ENCODE measurements at places on chromosomes 5 and 9.

GRCh38 chr5:127988146-127988760 is 95.3 kb upstream of the SLC12A2 start:
- peak; percentile 64 for DNase-seq

DNA sequence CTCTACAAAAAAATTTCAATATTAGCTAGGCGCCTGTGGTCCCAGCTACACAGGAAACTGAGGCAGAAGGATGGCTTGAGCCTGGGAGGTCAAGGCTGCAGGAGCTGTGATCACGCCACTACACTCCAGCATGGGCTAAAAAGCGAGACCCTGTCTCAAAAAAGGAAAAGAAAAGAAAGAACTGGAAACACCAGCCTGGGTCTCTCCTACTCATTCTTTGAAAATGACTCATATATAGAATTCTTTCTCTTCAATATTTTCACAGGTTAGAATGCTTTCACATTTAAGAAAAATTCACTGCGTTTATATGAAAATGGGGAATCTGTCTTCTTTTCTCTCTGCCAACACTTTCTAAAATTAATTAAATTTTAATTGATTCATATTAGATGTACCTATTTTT is 115.6 kb downstream of the TRPM6 start:
- DNase-seq = no peak

DNA sequence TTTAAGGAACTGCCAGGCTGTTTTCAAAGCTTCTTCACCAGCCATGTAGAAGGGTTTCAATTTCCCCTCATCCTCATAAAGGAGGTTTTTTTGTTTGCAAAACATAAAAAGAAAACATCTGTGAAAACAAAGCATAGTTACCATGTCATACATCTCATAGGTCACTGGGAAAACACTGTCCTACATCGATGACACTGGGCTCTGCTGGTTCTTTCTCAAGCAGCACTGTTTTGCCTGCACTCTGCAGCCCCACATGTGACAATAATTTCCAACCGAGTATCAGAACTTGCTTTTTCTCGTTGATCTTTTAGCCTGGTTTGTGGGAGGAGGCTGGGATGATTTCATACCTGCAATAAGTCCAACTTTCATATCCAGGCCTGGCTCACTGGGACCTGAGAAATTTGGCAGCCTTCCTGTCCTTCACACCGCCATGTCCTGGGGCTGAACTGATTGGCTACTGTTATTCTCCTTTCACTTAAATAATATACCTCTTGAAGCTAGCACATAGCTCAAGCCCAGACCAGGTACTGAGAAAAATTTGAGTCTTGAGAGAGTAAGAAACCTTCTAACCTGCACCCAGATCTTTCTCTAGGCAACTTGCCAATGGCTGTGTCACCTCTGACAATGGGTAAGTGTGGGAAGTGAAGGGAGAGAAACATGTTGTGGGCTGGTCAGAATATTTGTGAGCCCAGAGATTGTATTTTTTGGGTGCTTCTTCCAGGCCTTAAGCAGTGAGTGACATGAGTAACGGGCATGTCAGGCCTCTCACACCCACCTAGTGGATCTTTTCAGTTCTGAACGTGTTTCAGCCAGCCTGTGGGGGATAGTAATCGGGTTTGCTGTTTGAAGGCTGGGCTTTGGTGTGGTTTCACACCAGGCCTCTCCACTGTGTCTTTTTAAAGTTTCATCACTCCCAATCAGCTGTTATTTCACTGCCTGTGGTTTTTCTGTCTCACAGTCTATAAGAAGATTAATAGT is 502.8 kb downstream of the NTRK2 start:
- no peak for DNase-seq

DNA sequence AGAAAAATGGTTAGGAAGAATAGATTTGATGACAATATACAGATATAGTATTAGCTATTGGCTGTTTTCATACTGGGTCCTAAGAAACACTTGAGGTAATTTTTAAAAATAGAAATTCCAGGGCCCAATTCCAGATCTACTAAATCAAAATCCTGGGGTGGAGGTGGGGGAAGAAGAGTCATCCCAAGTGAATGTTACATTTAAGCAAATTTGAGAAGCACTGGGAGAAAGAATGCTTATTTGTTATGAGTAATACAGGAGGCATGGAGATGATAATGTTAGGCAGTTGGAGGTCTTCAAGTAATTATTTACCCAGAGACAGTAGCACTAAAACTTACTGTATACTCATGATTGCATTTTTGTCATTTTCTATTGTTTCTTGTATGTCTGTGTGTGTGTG is 93.0 kb upstream of the DAB2 start:
- DNase-seq = peak; percentile 91

DNA sequence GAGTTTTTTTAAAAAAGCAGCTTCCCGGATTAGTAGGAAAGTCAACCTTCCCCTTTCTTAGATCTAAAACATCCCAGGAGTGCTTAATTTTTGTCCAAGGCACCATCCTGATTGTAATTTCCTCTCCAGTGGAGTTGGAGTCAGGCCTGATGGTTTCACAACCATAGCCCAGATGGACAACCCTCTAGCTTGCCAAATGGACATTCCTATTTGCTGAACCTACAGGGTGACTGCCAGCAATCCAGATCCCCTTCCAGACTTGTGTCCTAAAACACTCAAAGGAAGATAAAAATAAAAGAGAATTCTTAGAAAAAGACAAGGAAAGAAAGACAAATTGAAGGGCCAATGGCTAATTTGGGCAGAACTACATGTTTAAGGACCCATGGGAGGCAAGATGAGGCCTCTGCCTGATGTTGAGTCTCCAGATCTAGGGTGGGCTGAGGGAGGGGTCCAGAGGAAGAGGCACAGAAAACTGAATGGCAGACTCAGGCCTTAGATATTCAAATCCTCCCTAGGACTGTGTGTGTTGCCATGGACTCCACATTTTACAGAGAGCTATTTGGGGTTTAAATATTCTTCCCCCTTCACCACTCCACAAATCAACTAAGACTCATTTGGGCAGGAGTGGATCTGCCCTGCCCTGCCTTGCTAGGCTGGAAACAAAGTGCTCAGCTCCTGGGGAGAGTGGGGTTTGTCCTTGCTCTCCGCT is 38.5 kb upstream of the SLC44A1 start:
- DNase-seq = peak; percentile 7

DNA sequence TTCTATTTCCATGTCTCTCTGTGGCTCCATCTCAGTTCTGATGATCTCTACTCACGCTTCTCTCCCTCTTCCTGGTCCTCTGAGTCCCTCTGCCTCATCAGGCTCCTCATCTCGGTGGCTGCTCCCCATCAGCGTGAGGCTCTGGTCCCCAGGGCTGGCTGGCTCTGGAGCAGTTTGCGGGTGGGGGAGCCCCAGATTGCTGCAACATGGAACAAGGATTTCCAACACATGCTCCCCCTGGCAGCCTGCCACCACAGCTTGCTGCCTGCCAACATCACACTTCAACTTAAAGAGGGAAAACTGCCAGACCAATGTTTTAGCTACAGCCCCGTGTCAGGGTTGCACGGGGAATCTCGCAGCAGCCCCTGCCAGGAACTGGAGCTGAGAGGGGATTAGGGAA is 77.2 kb upstream of the NEK6 start:
- DNase-seq = no peak

GRCh38 chr5:33370466-33370859 is 70.3 kb upstream of the TARS1 start:
- no peak for DNase-seq

DNA sequence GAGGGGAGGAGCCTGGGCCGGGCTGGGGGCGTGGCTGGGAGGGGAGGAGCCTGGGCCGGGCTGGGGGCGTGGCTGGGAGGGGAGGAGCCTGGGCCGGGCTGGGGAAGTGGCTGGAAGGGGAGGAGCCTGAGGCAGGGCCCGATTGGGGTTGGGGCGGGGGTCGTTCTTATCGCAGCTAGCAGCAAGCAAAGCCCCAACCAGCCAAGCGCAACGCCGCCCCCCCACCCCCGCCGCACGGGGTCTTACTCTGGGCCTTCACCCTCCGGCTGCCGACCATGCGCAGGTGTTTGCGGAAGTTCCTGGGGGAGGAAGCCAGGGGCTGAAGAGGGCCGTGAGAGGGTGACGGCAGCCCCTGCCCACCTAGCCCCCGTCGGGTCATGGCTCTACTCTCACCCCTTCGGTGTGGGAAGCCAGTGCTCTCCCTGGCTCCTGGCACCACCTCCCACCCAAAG is 5.0 kb downstream of the NSMF start:
- DNase-seq = no peak

DNA sequence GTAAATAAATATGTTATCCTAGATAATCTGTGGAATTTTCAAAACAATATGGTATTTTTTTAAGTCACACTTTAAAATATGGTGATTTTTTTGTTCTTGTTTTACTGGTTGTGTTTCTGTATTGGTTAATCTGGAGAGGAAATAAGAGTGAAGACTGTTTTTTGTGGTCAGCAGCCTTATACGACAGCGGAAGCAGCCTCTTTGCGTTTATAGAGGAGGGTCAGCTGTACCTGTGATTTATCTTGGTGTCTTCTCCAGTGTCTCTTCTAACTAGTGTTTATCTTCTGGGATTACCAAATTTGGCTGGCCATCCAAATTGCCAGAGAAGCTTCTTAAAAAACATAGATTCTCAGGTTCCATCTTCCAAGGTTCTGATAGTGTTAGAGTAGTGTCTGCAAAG is 58.7 kb downstream of the ICE1 start:
- DNase-seq = no peak

- peak; percentile 54 for DNase-seq
Measured at GRCh38 chr5:154220625-154221024, 30.1 kb downstream of the GALNT10 start.

DNA sequence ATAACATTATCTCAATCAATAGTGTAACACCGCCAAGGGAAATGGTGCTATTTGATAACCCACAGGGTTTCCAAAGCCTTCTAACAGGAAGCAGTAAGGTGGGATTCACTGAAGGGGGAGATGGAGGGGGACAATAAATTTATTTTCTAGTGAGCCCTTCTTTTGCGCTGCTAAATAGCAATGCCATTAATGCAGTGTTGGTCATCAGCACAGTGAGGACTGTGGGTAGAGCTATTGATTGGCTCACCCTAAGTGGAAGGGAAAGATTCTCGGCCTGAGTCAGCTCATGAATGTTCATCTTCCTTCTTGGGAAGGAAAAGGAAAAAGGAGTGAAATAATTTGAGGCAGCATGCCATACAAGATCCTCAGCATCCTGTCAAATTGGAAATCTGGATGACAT is 25.4 kb downstream of the RGMB start:
- no peak for DNase-seq

DNA sequence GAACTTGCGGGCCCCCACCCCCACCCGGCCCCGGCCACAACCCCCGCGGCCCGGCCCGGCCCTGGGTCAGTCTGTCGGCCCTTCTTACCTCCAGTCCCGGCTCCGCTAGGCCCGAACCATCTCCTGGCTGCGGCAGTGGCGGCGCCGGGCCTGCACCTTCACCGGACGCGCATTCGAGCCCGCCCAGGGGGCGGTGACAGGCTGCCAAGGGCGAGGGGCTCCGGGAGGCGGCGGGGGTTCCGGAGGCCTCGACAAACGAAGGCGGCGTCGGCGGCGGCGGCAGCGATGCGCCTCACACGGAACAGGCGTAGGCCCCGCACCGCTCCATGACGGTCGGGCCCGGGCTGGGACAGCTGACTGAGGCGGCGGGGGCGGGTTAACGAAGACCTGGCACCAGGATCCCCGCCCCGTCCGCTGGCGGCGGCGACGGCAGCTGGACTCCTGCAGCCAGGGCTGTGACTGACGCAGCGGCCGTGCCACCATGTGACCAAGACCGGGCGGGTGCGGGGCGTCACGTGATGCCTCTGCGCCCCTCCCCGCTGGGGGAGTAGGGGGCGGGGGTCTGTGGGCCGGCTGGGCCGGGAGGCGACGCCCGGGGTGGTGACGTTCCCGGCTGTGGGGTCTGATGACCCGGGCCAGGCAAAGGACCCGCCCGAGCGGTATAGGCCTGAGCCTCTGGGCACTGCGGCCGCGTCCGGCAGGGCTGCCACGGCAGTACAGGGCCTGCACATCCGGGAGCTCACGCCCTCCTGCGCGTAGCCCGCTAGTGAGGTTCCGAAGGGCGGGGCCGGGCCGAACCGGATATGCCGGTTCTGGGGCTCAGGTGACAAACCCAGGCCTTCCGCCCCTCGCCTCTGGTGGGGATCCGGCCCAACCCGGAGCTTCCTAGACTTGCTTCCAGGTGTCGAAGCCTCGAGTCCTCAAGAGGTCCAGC is at the start of gene AFF4:
Gene AFF4, minus strand, starts transcription at position 464 of the 934 bp plus-strand sequence. CDS start 26,445 bp downstream, outside the sequence.
- DNase-seq = peak; percentile 48

- DNase-seq = no peak
Measured at GRCh38 chr9:3014178-3014577, 170.3 kb upstream of the PUM3 start.

- DNase-seq = no peak
Measured at GRCh38 chr5:156920861-156921431, 42.1 kb downstream of the TIMD4 start.

DNA sequence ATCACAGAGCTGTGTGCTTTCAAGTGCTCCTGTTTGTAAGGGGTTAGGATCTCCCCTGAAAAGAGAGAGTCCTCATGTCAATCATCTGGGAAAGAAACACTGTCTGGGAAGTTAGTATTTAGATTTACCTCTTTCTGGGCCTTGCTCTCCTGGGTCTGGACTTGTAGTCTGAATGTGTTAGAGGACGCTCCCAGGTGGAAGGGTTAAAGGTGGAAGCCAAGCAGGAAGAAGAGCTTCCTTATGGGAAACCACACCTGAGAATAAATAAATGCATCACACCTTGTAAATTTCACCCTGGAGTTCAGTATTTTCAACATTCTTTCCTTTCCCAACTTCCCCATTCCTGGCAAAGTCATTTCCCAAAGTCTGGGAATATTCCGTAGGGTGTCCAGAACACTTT is 1.3 kb downstream of the PLGRKT start:
- DNase-seq = no peak

DNA sequence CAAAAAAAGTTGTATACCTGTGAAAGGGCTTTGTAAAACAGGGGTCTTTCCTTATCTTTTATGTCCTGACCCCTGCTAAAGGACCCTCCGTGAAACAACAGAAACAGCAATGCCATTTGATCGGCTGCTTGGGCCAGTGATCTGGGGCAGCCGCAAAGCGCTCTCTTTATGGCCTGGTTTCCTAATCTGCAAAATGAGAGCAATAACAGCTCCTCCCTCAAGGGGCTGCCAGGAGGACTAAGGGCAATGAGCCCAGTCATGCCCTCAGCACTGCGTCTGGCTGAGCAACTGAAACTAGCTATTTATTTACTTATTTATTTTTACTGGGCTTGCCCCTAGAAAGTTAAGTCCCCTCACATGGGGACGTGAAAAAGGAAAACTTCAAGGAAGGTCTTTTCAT is 18.3 kb downstream of the CMBL start:
- no peak for DNase-seq

DNA sequence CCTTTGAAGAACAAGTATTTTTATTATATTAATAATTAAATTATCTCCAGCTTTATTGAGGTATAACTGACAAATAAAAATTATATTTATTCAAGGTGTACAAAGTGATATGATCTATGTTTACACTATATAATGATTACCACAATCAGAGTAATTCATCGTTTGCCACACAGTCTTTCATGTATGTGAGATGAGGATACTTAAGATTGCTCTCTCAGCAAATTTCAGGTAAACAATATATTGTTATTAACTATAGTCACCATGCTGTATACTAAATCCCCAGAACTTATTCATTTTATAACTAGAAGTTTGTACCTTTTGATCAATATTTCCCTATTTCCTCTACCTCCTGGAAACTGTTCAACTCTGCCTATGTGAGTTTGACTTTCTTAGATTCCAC is 16.7 kb upstream of the CCNO start:
- no peak for DNase-seq

GRCh38 chr5:52786949-52787599 is 642 bp upstream of the ITGA1 start:
- no peak for DNase-seq

- no peak for DNase-seq
Measured at GRCh38 chr9:124855944-124856765, 2.9 kb downstream of the WDR38 start.

- no peak for DNase-seq
Measured at GRCh38 chr9:2338777-2339365, 282.7 kb upstream of the VLDLR start.

- no peak for DNase-seq
Measured at GRCh38 chr9:31535651-31536050, 848.8 kb upstream of the ACO1 start.

All from HS-27A (cell line).